ENCODE measurements at places on chromosomes 12 and 14.

- DNase-seq = no peak
Observed at GRCh38 chr14:86847140-86847539, 1145.8 kb downstream of the GALC start.

- DNase-seq = no peak
Observed at GRCh38 chr14:87767567-87767901, 225.4 kb downstream of the GALC start.

- DNase-seq = no peak
Observed at GRCh38 chr12:24746006-24746671, 202.8 kb downstream of the BCAT1 start.

DNA sequence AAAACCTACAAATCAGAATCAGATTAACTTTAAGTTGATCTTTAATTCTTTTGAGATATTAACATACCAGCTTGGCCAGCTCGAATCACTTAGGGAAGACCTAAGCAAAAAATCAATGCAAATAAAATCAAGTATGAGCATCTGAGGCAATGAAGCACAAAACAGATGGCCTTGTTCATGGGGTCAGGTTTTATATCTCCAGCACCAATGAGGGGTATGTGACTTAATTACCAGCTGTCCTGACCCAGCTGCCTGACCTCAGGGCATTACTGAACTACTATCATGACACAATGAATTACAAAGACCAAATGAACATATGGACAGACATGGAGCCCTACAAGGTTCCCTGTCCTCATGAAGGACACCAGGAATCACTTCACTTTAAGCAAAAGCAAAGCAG is 70.5 kb downstream of the FGD6 start:
- DNase-seq = no peak

GRCh38 chr12:66453844-66454243 is 151.6 kb downstream of the HELB start:
- peak; percentile 10 for DNase-seq

DNA sequence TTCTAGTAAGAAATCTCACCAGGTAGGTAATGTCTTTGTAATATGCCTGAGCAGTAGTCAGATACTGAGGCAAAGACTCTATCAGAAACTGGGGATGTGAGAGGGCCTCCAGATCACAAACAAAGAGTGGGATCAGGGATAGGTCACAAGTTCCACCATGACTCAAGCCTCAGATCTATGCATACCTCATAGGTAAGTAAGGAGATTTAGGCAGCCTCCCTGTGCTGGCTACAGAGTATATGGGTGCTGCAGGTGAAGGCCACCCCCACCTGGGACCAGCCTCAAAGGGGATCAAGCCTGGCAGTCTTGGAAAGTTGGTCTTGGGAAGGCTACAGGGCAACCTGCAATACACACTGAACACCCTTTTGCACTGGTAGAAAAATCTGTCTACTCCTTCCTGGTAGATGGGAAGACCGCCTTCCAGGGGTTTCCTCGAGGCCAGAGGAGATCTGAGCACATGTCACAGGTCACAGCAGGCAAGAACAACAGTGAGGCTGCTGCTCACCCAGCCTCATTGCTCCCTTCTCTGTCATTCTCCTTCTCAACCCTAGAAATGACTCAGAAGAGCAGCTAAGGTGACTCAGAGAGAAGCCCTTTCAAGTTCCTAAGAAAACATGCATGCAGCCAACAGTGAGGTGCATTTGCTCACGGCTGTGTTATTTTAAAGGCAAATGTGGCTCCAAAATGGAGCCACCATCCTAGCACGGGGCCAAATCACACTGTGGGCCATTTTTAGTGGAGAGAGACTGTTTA is 143.4 kb upstream of the CDKN3 start:
- DNase-seq = no peak

Data from GF-D8 (cell line).